ENCODE measurements at places on chromosomes 11 and 22.

DNA sequence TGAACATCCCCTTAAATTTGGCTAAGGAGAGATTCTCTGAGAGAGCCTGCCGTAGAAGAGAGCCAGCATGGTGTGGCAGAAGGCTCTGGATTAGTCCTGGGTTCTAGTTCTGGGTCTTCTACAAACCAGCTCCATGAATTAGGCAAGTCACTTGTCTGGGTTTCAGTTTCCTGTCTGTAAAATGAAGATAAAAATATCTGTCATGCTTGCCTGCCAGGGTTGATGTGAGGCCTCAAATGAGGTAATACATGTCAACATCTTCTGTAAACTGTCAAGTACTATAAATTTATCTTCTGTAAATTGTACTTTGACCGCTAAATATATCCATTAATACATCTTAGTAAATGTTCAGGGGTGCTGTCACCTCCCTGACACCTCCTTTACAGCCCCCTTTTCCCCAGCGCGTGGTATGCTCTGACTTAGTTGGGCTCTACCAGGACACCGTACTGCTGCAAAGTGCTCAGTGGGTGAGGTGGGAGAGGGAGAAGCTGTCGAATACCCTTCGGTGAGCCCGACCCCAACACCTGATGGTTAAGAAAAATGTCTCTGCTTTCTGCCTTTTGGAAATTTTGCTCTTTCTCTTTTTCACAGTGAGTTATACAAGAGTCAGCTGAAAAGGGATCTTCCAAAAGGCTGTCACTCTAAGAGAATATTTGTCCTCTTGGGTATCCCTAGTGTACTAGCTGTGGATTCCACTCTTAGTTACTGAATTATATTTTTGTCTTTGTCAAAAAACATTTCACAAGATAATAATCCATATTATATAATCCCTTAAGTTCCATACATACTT, 15.0 kb downstream of the RBX1 start:
- DNase-seq: no peak

DNA sequence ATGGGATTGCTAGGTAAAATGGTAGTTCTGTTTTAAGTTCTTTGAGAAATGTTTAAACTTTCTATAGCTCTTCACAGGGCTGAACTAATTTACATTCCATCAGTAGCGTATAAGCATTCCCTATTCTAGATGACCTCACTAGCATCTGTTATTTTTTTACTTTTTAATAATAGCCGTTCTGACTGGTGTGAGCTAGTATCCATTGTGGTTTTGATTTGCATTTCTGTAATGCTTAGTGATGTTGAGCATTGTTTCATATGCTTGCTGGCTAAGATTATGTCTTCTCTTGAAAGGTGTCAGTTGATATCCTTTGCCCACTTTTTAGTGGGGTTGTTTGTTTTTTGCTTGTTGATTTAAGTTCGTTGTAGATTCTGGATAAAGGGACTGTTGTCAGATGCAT, 35.9 kb downstream of the MMP27 start:
- DNase-seq: peak; percentile 45

DNA sequence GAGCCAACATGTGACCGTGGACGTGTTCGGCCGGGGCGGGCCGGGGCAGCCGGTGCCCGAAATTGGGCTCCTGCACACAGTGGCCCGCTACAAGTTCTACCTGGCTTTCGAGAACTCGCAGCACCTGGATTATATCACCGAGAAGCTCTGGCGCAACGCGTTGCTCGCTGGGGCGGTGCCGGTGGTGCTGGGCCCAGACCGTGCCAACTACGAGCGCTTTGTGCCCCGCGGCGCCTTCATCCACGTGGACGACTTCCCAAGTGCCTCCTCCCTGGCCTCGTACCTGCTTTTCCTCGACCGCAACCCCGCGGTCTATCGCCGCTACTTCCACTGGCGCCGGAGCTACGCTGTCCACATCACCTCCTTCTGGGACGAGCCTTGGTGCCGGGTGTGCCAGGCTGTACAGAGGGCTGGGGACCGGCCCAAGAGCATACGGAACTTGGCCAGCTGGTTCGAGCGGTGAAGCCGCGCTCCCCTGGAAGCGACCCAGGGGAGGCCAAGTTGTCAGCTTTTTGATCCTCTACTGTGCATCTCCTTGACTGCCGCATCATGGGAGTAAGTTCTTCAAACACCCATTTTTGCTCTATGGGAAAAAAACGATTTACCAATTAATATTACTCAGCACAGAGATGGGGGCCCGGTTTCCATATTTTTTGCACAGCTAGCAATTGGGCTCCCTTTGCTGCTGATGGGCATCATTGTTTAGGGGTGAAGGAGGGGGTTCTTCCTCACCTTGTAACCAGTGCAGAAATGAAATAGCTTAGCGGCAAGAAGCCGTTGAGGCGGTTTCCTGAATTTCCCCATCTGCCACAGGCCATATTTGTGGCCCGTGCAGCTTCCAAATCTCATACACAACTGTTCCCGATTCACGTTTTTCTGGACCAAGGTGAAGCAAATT, 1.8 kb downstream of the FUT4 start:
- DNase-seq: no peak

DNA sequence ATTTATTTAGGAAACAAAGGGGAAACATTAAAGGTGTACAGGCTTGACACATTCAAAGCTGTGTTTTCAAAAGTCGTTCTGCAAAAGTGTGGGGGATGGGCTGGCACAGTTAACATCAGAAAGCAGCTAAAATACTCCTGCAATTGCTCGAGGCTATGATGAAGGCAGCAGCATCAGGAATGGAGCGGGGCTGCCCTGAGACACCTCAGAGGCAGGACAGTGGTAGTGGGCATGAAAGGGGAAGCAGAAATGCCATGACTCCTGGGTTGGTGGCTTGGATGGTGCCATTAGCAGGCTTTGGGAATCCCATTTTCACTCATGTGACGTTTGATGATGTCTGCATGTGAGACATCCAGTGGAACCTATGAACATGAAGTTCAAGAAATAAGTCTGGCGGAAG, 646 bp downstream of the NCAPD3 start:
- no peak for DNase-seq
